Right ventricle myocardium superior (tissue), 1 donor: ENCODE measurements at places on chromosomes 3 and 15.
A peak's percentile ranks its signal among the peaks of the same experiment; 100 is the strongest.

- peak; percentile 55 for DNase-seq
Measured at GRCh38 chr15:65094294-65094995, 17.9 kb downstream of the KBTBD13 start.

- peak; percentile 88 for DNase-seq
Measured at GRCh38 chr3:115518100-115518852, 105.0 kb upstream of the GAP43 start.

GRCh38 chr3:119243712-119244111 is 3.0 kb upstream of the B4GALT4 start:
- DNase-seq, result no peak

DNA sequence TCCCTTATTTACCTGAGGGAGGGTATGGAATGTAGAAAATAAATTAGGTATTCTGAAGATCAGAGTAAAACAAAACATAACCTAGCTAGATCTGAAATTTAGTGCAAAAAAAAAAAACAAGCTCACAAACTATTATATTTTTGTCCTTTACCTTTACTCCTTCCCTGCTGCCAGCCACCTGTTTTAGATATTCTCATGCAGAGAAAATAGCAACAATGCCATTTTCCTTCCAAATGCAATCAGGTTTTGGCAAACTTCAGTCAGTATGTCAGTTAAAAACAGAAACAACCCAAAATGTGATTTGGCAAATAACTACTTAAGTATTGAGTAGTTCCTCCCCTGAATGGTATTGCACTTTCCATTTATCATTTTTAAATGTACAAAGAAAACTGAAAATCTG is 35.8 kb downstream of the PEAK1 start:
- no peak for DNase-seq

DNA sequence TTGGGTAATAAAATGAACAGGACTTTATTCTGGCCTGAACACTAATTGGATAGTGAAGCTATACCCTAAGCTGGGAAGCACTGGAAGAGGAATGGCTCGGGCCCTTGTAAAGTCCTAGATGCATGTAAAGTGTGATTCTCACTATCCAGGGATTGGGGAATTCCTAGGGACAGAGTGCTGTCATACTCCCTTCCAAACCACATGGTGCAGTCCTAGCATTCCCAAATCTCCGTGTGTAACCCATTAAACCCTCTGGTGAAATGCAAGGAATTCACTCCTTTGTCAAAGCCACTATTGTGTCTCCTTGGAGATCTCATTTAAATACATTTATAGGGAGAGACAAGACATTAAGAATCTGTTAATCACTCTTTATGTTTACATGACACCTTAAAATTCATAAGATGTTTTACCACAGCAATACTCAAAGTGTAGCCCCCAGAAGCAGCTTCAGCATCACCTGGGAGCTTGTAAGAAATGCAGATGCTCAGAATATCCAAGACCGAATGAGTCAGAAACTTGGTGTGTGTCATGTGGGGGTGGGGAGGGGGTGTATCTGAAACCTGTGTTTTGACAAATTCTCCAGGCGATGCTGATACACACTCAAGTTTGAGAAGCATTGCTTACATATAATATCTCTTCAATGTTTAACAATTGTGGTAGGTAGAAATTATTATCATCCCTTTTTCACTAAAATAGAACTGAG is 121.8 kb upstream of the NPHP3 start:
- no peak for DNase-seq
